HTR-8/SVneo (cell line): ENCODE measurements at places on chromosomes 2 and 18.

DNA sequence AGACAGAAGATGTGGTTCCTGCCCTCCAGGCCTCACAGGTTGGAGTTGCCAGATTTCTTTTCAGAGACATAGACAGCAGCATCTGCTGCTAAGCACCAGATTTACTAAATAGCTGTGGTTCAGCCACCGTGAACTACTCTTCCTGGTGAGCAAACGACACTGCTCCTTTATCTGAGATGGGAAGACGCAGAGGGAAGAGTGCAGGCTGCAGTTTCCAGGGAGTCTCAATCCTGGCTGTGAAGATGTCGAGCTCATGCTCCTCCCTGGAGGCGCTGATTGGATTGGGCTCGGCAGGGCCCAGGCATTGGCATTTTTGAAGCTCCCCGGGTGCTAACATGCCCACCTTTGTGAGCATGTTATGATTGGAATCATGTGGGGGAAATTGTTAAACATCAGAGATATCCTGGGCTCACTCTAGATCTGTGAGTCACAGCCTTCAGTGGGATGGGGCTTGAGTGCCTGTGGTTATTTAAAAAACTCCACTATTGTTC, 314.8 kb downstream of the TSN start:
- no peak for DNase-seq

DNA sequence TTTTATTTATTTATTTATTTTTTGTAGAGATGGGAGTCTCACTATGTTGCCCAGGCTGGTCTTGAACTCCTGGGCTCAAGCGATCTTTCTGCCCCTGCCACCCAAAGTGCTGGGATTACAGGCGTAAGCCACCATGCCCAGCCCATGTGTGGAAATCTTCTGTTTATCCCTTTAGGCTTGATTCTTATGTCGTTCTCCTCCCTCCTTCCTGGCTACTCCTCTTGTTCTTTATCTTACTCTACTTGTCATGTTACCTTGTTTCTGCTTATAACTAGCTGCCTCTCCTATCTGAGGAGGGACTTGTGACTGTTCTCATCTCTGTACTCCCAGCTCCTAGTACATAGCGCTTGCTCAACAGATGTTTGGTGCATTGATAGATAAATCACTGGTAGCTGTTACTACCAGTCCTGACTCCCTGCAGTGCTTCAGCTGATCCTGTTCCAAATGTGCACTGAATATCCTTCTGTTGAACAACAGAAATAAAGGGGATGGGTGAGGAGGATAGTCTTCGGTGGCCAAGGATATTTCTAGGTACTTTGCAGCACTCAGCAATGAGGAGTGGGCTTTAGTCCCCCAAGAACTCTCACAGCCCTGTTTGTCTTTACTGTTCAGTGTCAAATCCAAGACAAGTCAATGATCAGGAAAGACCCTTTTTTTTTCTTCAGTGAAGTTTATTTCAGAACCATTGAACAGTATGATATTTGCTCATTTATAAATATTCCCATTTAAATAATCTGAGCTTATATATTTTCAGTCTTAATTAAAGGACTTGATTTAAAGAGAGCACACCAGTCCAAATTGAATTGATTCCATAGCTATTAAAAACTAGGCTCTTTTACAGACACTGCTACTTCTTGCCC, 7.2 kb downstream of the IL1B start:
- no peak for DNase-seq

GRCh38 chr2:8532438-8532837, 149.4 kb upstream of the ID2 start:
- DNase-seq, result no peak

GRCh38 chr2:8462280-8462679, 219.6 kb upstream of the ID2 start:
- no peak for DNase-seq

- DNase-seq, result no peak
These were observed 272.5 kb upstream of the CWC22 start for GRCh38 chr2:180279581-180279980.

DNA sequence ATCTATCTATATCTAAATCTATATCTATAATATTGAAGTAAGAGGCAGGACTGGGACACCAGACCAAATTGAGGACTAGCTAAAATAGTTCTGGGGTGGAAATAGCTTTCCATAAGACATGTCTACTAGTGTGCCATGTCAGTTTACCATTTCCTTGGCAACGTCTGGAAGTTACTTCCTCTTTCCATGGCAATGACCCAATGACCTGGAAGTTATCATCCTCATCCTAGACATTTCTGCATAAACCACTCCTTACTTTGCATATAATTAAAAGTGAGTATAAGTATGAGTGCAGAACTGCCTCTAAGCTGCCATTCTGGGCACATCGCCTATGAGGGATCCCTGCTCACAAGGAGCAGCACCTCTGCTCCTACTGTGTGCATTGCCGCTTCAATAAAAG, 734.0 kb upstream of the GCFC2 start:
- DNase-seq, result no peak

- DNase-seq, result no peak
These were observed 24.1 kb upstream of the PLEKHM3 start for GRCh38 chr2:208049441-208049840.

DNA sequence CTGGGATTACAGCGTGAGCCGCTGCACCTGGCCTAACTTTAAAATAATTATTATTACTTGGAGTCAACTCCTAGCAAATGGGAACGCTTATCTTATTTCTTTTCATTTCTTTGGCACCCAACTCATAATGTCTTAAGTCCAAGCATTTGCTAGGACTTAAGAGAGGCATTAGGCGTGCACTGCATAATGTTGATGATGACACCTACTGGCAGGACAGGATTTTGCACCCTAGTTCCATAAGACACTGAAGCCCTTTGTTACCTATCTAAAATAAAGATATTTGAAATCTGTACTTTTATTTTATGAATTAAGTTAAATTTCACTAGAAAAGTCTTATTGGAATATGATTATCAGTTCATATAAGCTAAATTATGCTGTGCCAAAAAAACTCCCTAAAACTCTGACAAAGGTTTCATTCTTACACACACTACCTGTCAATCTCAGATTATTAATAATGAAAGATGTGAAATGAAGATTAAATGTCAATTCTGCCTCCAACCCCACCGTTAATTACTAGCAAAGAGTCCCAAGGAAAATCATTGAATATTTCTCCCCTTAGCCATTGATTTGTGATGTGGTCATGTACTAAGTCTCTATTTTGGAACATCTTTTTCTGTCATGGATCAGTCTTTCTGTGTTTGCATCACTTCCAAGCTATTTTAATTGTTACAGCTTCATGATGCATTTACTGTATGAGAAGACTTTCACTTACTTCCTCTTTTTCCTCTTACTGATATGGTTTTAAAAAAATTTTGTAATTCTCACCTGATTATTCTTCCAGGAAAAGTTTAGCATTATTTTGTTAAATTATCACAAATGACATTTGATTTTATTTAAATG, 12.7 kb upstream of the CDH2 start:
- peak; percentile 21 for DNase-seq

DNA sequence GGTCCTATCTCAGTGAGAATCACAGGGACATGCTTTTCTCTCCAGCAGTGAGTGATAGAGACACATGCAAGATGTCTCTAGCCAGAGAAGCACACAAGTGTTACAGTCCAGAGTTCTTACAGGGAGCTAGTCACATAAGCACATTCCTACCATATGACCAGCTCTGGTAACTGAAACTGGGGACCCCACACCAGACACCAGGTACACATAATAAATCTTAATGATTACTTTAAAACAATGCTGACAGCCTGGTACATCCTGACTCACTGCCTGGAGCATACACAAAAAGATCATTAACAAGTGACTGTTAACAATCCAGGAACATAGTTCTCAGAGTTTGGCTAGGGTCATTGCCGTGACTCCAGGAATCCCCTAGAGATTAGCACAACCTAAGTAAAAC, 53.6 kb downstream of the GALNT1 start:
- peak; percentile 2 for DNase-seq

GRCh38 chr2:138744713-138745112, 35.5 kb downstream of the NXPH2 start:
- no peak for DNase-seq

- DNase-seq, result no peak
These were observed 40.8 kb upstream of the GRHL1 start for GRCh38 chr2:9910699-9911098.

DNA sequence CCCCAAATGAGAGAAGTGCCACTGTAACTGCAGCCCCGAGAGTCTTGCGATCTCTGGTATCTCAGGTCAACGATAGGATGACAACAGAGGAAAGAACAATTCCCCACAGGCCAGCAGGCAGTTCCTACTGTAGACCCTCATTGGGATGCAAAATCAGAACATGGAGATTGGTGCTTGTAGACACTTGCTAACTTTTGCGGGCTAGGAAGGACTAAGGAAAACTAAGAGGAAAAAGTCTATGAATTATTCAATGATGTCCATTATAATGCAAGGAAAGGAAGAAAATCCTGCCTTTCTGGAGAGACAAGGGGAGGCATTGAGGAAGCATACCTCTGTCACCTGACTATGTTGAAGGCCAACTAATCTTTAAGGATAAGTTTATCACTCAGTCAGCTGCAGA, 51.9 kb upstream of the CWC22 start:
- no peak for DNase-seq

DNA sequence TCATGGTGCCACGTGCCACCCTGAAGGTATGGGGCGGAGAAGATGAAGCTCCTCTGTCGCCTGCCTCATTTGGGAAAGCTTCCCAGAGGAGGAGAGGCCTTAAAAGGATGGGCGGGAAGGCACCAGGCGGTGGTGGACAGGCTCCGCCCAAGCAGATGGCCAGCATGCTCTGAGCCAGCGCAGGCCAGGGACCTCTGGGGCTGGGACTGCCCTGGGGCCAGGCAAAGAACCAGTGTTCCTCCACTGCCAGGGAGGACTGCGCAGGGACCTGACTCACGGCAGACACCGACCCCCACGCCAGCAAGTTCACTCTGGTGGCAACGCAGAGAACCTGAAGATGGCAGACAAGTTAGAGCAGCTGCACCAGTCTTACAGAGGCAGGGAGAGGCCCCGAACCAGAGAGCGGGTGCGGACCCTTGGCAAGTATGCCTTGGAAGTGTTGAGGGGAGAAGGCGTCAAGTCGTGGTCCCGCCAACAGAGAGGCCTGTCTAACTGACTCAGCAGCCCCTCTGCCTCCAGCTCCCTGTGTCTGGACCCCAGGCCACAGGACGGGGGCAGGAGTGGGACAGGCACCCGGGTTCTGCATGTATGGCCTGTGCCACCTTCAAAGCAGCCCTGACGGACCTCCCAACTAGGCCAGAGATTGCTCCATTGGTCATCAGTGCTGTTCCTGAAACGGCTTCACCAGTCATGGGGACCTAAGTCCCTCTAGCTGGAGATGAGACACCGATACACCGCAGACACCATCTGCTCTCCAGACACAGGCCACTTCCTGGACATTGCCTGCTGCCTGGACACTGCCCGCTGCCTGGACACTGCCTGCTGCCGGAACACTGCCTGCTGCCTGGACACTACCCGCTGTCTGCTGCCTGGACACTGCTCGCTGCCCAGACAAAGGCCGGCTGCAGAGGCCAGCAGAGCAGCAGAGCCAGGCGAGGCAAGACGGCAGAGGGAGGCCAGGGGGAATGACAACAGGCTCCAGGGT, 124.7 kb downstream of the HDAC4 start:
- DNase-seq, result no peak

GRCh38 chr18:7417727-7418126, 149.4 kb upstream of the PTPRM start:
- peak; percentile 78 for DNase-seq

DNA sequence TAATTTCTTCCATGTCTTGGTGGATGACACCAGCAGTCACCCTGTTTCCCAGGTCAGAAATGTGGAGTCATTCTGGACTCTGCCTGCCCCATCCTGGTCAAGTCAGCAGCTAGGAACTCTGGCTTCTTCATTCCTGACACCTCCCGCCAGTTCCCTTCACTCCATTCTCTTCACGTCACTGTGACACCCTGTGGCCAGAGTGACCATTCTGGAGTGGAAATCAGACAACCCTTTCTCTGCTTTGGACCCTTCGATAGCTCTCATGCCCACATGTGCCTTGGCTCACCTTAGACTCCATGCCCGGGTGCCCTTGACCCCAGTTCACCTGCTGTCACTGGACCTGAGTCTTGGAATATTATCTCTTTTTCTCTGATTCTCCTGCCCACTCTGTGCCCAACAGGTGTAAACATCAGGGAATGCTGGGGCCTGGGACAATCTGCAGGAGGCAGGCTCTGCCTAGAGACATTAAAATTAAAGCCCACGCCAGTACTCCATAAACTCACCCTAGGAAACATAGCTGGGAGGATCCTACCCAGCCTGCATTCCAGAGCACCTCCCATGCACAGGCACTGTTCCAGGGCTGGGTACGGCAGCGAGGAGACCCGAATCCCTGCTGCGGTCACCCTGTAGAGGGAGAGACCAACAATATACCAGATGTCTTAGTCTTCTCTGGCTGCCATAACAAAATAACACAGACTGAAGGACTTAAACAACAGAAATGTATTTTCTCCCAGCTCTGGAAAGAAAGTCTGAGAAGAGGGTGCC, 41.1 kb upstream of the FAHD2A start:
- no peak for DNase-seq

- no peak for DNase-seq
These were observed 162.5 kb downstream of the GRB14 start for GRCh38 chr2:164458792-164459191.

DNA sequence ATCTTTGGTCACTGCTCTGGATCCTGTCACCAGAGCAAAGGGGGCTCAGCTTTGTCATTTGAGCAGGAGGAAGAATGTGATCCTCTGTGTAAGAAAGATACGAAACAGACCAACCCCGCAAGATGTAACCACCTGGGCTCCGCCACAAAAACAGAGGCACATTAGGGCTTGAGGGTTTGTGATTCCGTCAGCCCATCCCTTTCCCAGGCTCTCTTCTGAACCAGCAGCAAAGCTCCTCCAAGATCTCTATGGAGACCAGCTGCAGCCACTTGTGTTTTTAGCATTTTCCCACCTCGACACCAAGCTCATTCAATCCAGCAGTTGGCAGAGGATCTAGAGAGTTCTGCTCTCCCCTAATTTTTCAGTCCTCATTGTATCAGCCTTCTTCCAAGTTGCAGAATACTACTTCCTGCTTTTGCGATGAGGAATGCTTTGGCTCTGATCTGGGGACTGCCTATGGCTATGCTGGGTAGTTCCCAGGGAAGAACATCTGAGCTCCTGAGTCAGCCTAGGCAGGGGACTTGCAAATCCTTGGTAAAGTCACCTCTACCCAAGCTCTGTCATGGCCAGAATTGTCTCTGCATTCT, 139.6 kb upstream of the RAB12 start:
- DNase-seq, result no peak

DNA sequence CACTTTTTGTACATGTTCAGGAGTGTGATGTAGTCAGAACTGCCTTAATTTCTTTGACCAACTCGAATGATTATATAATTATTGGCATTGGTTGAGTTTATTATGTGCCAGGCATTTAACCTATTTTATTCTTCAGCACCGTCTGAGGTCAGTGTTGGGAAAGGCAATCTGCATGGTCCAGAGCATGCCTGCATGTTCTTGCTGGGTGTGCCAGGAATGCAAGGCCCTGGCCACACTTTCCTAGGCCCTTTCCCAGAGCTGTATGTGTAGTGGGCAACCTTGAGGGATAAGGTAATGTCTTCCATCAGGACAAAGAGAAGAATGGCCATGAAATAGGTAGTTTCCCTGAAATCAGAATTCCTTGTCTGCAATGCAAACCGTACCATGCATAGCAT, 9.7 kb upstream of the SNRNP200 start:
- DNase-seq, result no peak

GRCh38 chr2:31000970-31001369, 137.3 kb downstream of the GALNT14 start:
- no peak for DNase-seq

- no peak for DNase-seq
These were observed 156.3 kb downstream of the TTC32 start for GRCh38 chr2:19745318-19746136.

- DNase-seq, result no peak
These were observed 35.0 kb upstream of the CYP27C1 start for GRCh38 chr2:127255146-127255545.

GRCh38 chr18:73824671-73825070, 323.0 kb downstream of the FBXO15 start:
- DNase-seq, result no peak
